ENCODE measurements at places on chromosomes 5 and 9.

- DNase-seq, result no peak
Observed at GRCh38 chr9:114769624-114770023, 36.2 kb downstream of the TNFSF15 start.

- DNase-seq, result no peak
Observed at GRCh38 chr5:131081913-131082488, 83.1 kb downstream of the HINT1 start.

DNA sequence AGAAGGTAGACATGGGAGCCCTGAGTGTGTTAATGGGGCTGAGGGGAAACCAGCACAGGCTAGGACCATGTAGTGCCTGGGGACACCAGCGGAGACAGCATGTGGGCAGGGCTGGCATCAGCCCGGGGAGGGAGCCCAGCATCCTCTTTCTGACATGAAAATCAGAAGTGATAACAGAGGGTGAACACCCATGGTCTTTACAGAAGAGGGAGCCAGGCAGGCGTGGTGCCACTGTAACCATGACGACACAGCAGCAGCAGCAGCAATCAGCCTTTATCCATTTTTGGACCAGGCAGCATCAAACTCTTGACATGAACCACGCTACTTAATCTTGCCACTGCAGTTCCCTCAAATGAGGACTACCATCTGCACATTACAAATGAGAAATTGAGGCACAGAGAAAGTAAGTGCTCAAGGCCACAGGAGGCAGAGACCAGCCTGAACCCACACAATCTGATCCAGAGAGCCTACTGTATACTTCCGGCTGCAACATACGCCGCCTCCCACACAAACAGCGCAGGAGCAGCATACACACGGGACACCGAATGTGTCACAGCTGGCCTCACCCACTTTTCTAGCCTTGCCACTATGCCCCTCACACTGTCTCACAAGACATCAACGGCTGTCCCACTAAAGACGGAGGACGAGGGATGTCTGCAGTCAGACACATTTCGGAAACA lies 23.8 kb downstream of the CAMSAP1 start:
- DNase-seq, result peak; percentile 72

DNA sequence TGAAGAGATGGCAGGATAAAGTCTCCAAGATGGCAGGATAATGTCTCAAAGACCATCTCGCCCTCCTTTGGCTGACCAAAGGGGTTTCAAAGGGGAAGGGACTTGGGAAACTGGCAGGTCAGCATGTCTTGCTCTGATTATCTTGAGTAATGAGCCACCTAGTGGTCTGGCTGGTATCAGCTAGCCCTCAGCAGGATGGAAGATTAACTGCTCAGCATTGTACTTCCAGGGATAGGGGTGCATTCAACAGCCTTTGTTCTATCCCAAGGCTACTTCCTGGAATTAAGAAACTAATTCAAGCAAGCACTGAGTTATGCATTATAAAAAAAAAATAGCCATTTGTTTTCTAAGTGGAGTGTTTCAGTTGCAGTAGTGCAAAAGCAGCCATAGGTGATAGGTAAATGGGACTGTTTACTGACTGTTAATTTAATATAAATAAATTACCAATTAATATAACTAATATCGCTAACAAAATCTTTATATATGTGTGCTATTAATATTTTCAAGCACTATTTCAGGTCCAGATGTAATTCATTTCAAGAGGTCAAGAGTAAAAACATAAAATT lies 555.5 kb downstream of the CDH9 start:
- no peak for DNase-seq

GRCh38 chr9:88959727-88960469 lies 31.4 kb upstream of the S1PR3 start:
- no peak for DNase-seq

GRCh38 chr5:172626031-172626581 lies 15.0 kb upstream of the NEURL1B start:
- DNase-seq, result no peak

DNA sequence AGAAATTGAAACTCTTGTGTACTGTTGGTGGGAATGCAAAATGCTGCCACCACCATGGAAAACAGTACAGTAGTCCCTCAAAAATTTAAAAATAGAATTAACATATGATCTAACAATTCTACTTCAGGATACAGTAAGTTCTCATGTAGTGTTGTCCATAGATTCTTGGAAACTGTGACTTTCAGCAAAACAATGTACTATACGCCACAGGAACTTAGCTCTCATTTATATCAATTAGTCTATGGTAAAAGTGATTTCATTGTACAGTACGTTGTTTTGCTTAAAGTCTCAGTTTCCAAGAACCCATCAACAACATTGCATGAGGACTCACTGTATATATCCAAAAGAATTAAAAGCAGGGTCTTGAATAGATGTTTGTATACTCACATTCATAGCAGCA lies 233.5 kb upstream of the GAS1 start:
- no peak for DNase-seq

- no peak for DNase-seq
Observed at GRCh38 chr5:88785746-88786565, 97.0 kb downstream of the MEF2C start.

DNA sequence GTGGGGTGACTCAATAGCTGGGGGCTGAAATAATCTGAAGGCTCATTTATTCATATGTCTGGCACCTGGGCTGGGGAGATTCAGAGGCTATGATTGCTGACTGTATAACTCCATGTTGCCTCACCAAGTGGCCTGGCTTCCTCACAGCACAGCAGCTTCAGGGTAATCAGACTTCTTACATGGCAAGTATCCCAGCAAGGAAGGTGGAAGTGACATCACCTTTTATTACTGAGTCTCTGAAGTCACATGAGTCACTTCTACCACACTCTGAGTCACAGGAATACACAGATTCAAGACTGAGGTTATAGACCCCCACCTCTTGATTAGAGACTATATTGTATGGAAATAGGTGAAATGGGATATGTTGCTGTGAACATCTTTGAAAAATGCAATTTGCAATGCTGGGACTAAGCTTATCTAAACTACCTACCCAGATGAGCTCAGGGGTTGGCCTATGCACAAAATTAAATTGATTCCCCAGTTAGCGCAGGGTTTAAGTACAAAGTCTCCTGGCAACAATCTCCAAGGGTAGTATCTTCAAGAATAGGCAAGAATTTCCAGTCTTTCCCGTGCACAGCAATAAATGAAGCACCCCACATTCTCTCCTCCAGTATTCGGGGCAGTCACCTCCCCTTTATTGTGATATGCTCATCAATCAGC lies 553.1 kb downstream of the LRRC70 start:
- DNase-seq, result peak; percentile 1

DNA sequence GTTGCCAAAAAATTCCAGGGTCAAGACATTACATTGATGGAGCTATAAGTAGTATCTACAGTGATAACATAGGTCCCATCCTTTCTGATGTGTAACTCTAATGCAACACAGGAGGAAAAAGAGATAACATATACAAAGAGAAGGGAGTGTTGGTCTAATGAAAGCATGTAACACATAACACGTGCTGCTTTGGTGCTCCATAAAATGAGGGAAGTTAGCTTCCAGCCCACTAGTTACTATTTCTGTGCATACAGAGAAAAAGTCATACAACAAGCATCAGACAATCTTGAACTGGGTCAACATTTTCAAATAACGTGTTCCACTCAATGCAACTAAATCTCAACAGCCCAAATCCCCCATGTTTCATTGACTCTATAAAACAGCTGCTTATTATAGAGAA lies 11.7 kb downstream of the MLLT3 start:
- DNase-seq, result no peak

GRCh38 chr9:129367287-129367686 lies 189.2 kb upstream of the IER5L start:
- no peak for DNase-seq

DNA sequence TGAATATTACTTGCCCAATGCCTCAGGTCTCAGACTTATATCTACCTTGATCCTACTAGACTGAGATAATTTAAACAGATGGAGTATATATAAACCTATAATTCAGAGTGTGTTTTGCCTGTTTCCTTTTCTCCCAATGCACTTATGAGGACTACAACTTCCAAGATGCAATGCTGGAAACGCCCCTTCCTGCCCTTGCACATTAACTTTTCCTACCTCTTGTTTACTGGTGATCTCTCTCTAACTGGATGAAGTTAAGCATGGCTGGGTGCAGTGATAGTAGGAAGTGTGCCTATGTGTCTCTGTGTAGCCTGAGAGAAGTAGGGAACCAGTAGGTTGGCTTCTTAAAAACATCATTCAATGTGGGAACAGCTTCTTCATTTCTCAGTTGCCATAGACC lies 115.2 kb downstream of the SVEP1 start:
- no peak for DNase-seq

GRCh38 chr9:113589890-113590289 lies 126.4 kb downstream of the RGS3 start:
- peak; percentile 34 for DNase-seq

GRCh38 chr9:98572054-98572627 lies 136.6 kb downstream of the GABBR2 start:
- no peak for DNase-seq

GRCh38 chr5:55027595-55027994 lies 3.5 kb downstream of the GZMK start:
- DNase-seq, result no peak

GRCh38 chr5:9094582-9094981 lies 451.3 kb downstream of the SEMA5A start:
- no peak for DNase-seq

GRCh38 chr9:5815461-5815860 lies 17.5 kb downstream of the ERMP1 start:
- DNase-seq, result no peak

- DNase-seq, result no peak
Observed at GRCh38 chr9:129627556-129628440, 1.8 kb downstream of the NTMT1 start.

DNA sequence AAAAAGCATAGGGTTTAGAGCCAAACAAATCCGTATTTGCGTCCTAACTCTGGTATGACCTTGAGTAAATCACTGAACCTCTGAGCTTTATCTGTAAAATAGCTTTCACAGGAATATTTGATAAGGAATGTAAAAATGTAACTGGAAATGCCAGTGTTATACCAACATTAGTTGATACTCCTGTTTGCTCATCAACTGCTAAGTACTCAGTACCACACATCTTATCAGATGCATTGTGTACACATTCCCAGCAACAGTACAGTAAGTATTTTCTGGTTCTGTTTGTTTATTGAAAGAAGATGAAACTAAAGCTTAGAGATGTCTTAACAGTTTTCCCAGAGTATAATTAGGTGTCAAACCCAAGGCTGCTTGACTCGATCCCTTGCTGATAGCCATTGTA lies 21.5 kb downstream of the SNAPC3 start:
- DNase-seq, result no peak

- no peak for DNase-seq
Observed at GRCh38 chr5:28780083-28780692, 1741.8 kb upstream of the CDH9 start.

- no peak for DNase-seq
Observed at GRCh38 chr5:172104801-172105701, 83.0 kb downstream of the STK10 start.

- DNase-seq, result no peak
Observed at GRCh38 chr5:53011233-53011632, 22.1 kb downstream of the ITGA2 start.

- no peak for DNase-seq
Observed at GRCh38 chr5:67310169-67310568, 113.6 kb upstream of the CD180 start.

GRCh38 chr9:34550681-34551270 lies 28.0 kb upstream of the ENHO start:
- no peak for DNase-seq

DNA sequence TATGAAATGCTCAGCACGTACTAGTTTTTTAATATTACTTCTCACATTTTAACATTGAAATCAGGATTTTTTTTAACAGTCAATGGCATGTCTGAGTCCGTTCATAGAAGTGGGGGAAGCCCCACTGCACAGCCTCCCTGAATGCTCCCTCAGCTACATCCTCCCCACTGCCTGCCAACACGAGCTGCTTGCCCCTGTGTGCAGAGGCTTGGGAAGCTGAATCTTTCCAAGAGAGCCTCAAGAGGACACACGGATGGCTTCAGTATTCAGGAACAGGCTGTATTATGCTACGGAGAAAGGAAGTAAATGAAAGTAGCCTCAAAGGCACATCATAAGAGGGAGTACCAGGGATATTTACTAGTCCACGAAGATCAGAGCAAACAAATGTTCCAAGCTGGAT lies 248.7 kb downstream of the SPOCK1 start:
- no peak for DNase-seq

GRCh38 chr5:52725065-52725746 lies 62.5 kb upstream of the ITGA1 start:
- no peak for DNase-seq

- no peak for DNase-seq
Observed at GRCh38 chr5:168104811-168105481, 186.5 kb upstream of the WWC1 start.

- DNase-seq, result no peak
Observed at GRCh38 chr5:135599421-135600151, 20.8 kb upstream of the CXCL14 start.
